Large intestine (tissue), 12 donors: ENCODE measurements at places on chromosomes 3 and 15. TPM values are rescaled to one million over a fixed set of nuclear protein-coding genes. Genes with fewer than 3 reads are reported as not detected.

GRCh38 chr15:35376707-35377106 is 169.3 kb downstream of the DPH6 start:
- H3K36me3 ChIP-seq = peaks cover 2% of the 10 kb centered on the region
- no peaks in the 10 kb centered on the region for H3K4me1 ChIP-seq
- no peaks in the 10 kb centered on the region for H3K27me3 ChIP-seq
- no peak overlapping the region for H3K4me3 ChIP-seq
- DNase-seq = no peak

GRCh38 chr3:51681453-51681852 is 10.4 kb downstream of the TEX264 start:
- no peak for DNase-seq
- H3K4me3 ChIP-seq = no peak overlapping the region
- peaks cover 69% of the 10 kb centered on the region for H3K36me3 ChIP-seq
- H3K4me1 ChIP-seq = no peaks in the 10 kb centered on the region

DNA sequence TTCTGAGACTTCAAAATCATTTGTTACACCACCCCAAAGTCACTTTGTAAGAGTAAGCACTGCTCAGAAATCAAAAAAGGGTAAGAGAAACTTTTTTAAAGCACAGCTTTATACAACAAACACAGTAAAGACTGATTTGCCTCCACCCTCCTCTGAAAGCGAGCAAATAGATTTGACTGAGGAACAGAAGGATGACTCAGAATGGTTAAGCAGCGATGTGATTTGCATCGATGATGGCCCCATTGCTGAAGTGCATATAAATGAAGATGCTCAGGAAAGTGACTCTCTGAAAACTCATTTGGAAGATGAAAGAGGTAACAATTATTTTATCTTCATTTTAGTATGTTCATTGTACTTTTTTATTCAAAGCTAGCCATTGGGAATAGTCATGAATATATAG is 32.6 kb downstream of the BLM start:
- no peak for DNase-seq
- H3K4me1 ChIP-seq = no peaks in the 10 kb centered on the region

- no peak overlapping the region for H3K27ac ChIP-seq
- peaks cover 12% of the 10 kb centered on the region for H3K4me1 ChIP-seq
- no peak for DNase-seq
- H3K4me3 ChIP-seq = no peak overlapping the region
- no peaks in the 10 kb centered on the region for H3K27me3 ChIP-seq
These were observed 21.3 kb downstream of the ADGRG7 start for GRCh38 chr3:100630664-100631063.

DNA sequence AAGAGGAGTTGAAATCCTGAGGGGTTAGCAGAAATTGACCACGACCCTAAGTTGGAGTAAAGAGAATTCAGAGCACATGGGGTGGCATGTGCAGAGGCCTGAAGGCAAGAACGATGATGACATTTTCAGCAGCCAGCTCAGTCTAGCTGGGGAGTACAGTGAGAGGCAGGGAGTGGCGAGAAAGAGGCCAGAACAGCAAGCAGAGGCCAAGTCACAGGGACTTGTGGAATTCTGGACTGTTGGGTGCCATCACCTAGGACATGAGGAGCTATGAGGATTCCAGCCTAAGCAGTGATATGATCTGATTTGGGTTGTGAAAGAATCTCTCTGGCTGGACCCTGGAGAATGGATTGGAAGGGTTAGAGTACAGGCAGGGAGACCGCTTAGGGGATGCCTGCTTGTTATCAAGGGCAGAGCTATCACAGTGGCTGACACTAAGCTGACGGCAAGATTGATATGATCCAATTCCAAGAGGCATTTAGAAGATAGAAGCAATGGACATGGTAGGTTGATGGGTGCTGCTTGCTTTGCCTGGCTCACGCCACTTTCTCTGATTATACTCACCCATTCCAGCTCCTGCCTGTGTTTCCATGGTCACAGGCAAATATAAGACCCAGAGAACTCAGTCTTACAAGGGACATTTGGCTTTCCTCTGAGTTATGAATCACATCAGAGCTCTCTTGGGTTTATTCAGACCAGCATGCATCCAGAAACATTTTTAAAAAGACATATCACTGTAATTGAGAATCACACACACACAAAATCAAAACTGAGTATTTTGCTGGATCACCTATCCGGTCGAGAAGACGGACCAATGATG is 66.4 kb downstream of the LRTM1 start:
- H3K4me3 ChIP-seq = no peak overlapping the region
- no peaks in the 10 kb centered on the region for H3K36me3 ChIP-seq
- DNase-seq = no peak
- H3K4me1 ChIP-seq = no peaks in the 10 kb centered on the region
- H3K27me3 ChIP-seq = peaks cover 3% of the 10 kb centered on the region

DNA sequence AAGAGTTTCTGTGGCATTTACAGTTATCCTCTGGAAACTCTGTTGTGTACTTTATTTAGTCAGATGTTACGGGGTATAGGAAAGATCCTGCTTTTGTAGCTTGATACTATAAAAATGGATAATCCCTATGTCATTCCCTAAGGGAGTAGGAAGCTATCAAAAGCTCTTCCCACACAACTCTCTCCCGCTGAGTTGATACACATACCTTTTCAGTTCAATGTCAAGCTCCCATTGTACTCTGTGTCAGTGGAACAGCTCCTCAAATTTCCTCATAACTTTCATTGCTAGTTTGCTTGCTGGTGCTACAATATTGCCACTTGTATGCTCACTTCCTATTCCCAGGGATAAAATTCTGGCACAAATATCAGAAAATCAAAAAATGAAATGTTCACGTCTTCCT is 893.3 kb upstream of the GBE1 start:
- H3K27ac ChIP-seq = no peak overlapping the region
- no peak for DNase-seq
- H3K4me1 ChIP-seq = no peaks in the 10 kb centered on the region
- no peak overlapping the region for H3K4me3 ChIP-seq
- H3K36me3 ChIP-seq = no peaks in the 10 kb centered on the region
- no peaks in the 10 kb centered on the region for H3K27me3 ChIP-seq

DNA sequence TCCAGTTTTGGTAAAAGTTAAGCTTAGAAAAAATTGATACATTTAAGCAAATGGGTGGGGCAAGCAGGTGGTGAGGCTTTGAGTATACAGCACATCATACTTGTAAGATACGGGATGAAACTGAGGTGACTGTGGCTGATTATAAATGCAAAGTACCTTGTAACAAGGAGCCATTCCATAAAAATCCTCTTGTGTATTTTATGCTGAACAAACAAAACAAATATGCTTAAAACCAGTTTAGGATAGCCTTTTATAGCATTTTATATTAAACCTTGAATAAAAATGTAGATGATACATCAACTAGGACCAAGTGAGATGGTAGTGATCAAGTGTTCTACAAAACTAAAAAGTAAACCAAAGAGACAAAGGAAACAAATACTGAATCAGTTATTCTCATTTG is 3.4 kb downstream of the PLSCR1 start:
- no peaks in the 10 kb centered on the region for H3K27me3 ChIP-seq
- H3K4me1 ChIP-seq = peaks cover 16% of the 10 kb centered on the region
- DNase-seq = no peak
- H3K36me3 ChIP-seq = peaks cover 4% of the 10 kb centered on the region
- H3K4me3 ChIP-seq = no peak overlapping the region
- no peak overlapping the region for H3K27ac ChIP-seq

- H3K4me1 ChIP-seq = peaks cover 2% of the 10 kb centered on the region
- no peaks in the 10 kb centered on the region for H3K36me3 ChIP-seq
- H3K27ac ChIP-seq = no peak overlapping the region
- no peaks in the 10 kb centered on the region for H3K27me3 ChIP-seq
- H3K4me3 ChIP-seq = no peak overlapping the region
These were observed 39.3 kb downstream of the RFTN1 start for GRCh38 chr3:16474216-16474615.

- H3K4me1 ChIP-seq = no peaks in the 10 kb centered on the region
- no peak for DNase-seq
- H3K36me3 ChIP-seq = no peaks in the 10 kb centered on the region
- no peak overlapping the region for H3K27ac ChIP-seq
- H3K4me3 ChIP-seq = no peak overlapping the region
These were observed 179.1 kb upstream of the PEX5L start for GRCh38 chr3:180215866-180216265.

DNA sequence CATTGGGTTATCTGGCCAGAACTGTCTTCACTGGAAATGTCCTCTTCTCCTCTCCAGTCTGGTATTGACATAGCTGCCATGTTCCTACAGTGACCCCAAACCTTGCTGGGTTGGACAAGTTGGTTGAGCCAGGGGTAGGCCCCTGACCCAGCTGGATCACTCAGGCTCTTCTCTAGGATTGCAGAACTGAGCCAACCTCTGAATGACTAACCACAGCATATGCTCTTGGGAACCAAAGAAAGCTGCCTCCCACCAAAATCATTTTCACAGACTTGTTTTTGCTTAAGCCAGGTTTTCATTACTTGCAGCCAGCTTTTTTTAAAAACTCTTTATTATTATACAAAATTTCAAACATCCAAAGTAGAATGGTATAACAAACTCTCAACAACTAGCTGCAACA is 41.4 kb downstream of the FSIP1 start:
- H3K36me3 ChIP-seq = no peaks in the 10 kb centered on the region
- H3K4me3 ChIP-seq = no peak overlapping the region
- H3K27ac ChIP-seq = no peak overlapping the region

DNA sequence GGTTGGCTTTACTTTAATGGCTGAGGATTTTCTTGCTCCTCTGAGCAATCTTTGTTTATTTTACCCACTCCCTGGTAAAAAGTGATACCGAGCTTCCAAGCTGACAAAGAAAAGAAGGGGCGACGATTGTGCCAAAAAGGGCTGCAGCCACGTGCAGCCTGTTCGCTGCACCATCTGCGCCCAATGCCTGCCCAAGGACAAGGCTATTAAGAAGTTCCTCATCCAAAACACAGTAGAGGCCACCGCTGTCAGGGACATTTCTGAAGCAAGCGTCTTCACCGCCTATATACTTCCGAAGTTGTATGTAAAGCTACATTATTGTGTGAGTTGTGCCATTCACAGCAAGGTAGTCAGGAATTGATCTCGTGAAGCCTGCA is 4.4 kb downstream of the ARHGAP31 start:
- no peak overlapping the region for H3K4me3 ChIP-seq
- H3K4me1 ChIP-seq = peaks cover 2% of the 10 kb centered on the region
- peaks cover 2% of the 10 kb centered on the region for H3K36me3 ChIP-seq
- H3K27ac ChIP-seq = no peak overlapping the region
- no peak for DNase-seq
- H3K27me3 ChIP-seq = no peaks in the 10 kb centered on the region

GRCh38 chr15:98738689-98739401 is 90.5 kb downstream of the IGF1R start:
- H3K4me3 ChIP-seq = no peak overlapping the region
- no peak overlapping the region for H3K27ac ChIP-seq
- DNase-seq = no peak
- H3K4me1 ChIP-seq = peaks cover 19% of the 10 kb centered on the region
- H3K27me3 ChIP-seq = no peaks in the 10 kb centered on the region

GRCh38 chr3:170809007-170809974 is 60.7 kb downstream of the RPL22L1 start:
- peaks cover 19% of the 10 kb centered on the region for H3K4me1 ChIP-seq
- peak overlapping the region; percentile 57 for H3K27ac ChIP-seq
- peak; percentile 40 for DNase-seq
- no peaks in the 10 kb centered on the region for H3K36me3 ChIP-seq
- no peaks in the 10 kb centered on the region for H3K27me3 ChIP-seq
- H3K4me3 ChIP-seq = no peak overlapping the region

The CFAP161 gene
- 0.25 TPM for polyA plus RNA-seq

The CADPS gene
- 17.8 TPM for polyA plus RNA-seq

The SLITRK3 gene
- 1.1 TPM for polyA plus RNA-seq

The C3orf70 gene
- polyA plus RNA-seq = 10.2 TPM

The CACNA2D2 gene
- 7.5 TPM for polyA plus RNA-seq
